ENCODE measurements at places on chromosomes 4 and X.

DNA sequence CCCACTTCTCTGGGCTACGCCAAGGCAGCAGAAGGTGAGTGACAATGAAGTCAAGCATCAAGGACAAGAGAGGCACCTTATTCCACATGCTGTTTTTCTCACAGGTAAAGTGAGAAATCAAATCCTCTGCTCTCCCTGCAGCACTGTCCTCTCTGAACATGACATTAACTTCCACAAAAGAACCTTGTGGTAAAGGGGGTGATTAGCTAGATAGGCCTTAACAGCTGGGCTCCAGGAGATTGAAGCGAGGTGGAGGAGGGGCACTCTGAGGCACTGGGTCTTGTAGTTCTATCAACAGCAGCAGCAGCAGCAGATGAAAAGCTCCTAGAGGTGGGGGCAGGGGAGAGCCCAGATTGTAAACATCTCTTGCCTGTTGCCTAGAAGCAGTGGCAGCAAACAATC lies 96.8 kb upstream of the CXXC4 start:
- no peak for DNase-seq

DNA sequence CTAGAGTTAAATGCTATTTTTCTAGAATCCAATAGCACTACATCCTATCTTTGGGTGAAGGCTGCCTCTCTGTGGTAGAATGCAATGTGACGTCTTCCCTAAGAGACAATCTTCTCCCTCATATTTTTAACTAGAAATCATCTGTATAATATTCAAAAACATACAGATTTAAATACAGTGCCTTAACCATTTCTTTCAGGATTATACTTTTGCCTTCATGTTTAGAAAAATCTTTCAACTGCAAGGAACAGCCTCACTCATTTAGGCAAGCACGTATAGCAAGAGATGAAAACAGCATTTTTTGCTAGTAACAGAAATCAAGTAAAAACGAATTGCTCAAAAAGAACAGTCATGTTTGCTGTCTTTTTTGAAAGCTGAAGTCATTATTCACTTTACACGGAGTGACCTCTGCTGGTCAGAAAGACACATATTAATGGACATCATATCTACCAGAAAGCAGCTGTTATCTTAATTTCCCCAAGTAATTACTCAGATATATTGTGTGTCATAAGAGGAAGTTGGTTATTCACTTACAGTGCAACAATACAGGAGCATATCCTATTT lies 422.3 kb downstream of the STPG2 start:
- DNase-seq = no peak

DNA sequence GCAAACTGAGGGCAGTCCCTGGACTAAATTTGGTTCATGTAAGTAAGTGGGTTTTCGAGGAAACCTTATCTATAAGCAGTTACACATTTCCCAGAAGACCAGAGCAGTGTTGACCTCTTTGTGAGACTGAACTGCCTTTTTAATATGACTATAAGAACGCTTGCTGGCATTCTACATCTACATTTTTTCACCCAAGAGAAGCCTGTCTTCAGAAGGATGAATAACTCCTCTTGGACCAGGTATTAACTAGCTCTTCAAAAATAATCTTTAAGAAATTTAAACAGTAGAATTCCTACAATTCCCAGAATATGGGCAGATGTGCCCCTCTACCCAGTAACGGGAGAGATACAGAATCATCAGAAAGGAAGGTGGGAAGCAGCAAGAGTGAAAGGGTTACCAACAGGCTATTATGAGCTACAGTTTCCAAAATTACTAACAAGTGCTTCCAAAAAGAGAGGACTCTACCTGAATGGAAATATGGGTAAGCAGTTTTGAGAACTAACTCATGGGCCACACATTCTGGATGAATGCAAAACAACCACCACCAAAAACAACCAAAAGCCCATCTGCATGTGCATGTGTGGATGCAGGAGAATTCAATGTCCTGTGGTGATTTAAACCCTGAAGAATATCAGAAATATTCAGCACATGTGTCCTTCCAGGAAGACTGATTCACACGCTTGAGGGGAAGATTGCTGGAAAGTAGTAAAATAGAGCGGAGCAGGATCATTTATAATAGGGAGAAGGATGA lies 17.4 kb downstream of the BBS12 start:
- DNase-seq = no peak

DNA sequence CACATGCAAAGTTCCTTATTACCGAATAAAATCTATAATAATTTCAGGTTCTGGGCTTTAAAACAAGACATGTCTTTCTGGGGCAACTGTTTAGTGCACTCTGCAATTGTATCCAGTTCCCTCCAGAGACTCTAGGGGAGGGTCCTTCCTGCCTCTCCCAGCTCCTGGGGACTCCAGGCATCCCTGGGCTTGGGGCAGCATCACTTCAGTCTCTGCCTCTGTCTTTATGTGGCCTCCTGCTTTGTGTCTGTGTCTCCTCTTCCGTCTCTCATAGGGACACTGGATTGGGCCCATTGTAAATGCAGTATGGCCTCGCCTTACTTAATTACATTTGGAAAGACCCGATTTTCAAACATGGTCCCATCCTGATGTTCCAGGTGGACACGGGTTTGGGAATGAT lies 10.9 kb upstream of the ASMTL start:
- no peak for DNase-seq

DNA sequence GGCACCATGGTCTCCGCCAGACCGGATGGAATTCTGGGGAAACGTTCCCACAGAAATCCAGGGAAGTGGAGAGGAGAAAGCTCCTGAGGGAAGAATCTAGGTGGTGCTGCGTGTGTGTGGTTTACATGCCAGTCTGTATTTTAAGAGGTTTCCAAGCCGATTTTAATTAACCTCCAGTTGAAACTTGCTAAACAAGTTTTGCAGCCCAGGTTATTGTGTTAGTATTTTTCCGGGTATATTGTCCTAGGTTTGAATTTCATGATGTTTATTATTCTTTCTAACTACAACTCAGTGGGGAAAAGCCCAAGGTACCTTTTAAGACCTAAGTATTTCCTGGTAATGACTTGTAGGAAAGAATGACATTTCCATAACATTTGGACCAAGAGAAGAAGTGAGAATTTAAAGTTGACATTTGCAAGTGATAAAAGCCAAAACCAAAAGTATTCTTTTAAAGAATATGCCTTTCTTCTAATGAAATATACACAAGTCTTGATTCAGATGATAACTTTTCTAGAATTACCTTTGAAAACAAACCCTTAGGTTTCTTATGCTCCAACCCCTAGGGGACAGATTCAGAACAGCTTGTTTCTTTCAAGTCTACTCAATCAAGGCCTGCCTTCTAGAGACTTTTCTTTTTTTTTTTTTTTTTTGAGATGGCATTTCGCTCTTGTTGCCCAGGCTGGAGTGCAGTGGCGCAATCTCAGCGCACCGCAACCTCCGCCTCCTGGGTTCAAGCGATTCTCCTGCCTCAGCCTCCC lies 14.6 kb downstream of the SAT1 start:
- DNase-seq = no peak

DNA sequence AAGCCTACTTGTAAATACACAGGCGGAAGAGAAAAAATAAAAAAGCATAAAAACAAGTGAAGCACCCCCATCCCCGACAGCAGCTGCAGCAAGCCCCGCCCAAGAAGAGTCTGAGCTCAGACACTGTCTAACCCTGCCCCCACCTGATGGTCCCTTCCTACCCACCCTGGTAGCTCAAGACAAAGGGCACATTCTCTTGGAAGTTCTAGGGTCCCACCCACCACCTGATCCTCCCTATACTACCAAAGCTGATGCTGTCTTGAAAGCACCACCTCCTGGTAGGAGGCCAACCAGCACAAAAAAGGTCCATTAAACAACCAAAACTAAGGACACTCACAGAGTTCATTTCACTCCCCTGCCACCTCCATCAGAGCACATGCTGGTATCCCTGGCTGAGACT lies 308.2 kb downstream of the KLHL13 start:
- DNase-seq = no peak

DNA sequence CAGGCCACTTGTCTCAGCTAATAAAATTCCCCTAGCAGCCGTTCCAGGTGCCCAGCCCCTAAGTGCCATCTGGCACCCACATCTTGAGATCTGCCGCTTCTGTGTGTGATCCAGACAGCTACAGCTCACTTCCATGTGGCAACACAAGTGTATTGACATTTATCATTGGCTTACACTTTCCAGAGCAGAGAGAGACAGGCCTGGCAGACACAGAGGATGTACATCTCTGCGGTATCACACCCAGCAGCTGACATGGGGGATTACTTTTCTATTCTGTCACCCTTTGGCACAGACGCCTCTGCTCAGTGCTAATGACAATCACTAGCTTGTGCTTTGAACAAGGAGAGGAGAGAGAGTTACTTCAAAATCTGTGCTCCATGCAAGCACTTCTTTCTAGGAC lies 195.9 kb downstream of the KDR start:
- DNase-seq = no peak

DNA sequence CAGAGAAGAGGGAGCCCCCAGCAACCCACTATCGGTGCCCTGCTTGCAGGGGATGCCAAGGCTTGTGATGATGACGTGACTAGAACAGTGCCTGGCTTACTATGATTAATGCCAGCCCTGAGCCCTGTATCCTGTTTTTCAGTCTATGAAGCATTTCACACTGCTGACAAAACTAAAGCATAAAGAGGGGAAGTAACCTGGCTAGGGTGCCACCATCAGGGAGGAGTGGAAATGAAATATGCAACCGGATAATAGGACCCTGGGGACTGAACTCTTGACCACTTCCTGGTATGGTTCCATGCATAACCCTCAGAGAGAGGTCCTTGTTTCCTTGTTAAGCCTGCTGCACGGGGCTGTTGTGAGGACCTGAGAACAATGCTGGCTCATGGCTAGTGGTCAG lies 50.3 kb downstream of the MED28 start:
- no peak for DNase-seq

DNA sequence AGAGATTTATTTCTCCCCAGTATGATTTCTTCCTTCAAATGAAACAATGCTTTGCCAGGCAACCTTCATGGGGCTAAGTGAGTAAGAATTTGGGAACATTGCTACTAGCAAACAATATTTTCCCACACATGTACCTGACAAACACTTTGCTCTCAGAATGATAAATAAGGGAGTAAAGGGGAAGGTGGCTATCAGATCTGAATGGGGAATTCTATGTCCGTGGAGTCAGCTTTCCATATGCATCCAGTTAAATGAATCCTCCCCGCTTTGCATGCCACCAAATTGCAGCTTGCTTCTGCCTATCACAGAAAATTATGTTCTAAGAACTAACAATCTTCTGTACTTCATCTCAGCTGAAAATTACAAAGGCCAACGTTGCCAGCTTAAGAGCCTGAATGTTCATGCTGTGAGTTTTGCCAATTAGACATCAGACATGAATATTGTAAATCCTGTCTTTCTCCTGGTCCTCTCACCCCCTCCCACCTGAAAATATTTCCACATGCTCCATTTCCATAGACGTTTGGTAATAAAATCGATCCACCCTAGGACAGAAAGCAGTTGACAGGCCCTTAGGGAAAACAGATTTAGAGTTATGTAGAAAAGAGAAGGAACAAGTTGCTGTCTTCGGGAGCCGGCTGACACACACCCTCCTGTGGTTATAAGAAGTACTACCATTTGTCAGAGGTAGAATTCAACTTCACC lies 6.3 kb downstream of the MEPE start:
- DNase-seq = no peak

- no peak for DNase-seq
Observed at GRCh38 chrX:73217621-73218020, 3.0 kb upstream of the NAP1L2 start.

- no peak for DNase-seq
Observed at GRCh38 chr4:73679836-73680235, 59.6 kb upstream of the RASSF6 start.

DNA sequence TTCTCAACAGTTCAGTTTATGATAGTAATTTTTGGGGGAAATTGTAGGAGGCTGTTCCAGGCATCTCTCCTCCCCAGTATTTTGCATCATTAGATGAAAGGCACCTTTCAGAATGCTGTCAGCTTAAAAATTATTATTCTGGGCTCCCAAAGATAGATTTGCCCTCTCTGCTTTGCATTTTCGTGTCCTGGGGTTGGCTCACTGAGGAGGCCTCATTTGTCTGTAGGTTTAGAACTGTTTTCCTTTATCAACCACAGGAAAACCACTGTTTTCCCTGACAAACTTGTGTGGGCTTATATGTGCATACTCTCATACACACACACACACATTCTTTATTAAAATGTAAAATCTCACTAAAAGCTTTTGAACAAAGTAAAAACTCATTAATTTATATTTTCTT lies 197.2 kb upstream of the VCX3A start:
- no peak for DNase-seq

GRCh38 chr4:82901183-82901718 lies 716 bp downstream of the THAP9 start:
- no peak for DNase-seq

- DNase-seq = no peak
Observed at GRCh38 chr4:147533331-147533730, 52.4 kb downstream of the EDNRA start.

DNA sequence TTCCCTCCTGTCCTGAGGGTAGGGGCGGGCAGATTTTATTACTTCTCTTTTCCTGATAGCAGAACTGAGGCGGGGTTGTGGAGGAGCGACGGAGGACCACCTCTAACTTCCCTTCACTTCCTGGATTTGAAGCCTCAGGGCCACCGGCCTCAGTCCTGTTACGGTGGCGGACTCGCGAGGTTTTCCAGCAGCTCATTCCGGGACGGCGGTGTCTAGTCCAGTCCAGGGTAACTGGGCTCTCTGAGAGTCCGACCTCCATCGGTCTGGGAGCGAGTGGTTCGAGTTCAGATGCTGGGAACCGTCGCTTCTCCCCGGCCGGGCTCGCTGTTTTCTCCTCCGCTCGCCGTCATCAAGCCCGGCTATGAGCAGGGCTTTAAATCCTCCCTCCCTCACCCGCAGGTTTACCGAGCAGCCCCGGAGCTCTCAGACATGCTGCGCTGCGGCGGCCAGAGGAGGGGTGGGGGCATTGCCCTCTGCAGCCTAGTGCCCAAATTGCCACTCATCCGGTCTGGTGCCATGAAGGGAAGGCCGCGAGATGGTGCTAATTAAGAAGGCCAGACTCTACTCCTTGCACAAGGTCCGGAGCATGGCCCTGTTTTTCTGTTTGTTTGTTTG lies 23.3 kb downstream of the HAND2 start:
- no peak for DNase-seq

DNA sequence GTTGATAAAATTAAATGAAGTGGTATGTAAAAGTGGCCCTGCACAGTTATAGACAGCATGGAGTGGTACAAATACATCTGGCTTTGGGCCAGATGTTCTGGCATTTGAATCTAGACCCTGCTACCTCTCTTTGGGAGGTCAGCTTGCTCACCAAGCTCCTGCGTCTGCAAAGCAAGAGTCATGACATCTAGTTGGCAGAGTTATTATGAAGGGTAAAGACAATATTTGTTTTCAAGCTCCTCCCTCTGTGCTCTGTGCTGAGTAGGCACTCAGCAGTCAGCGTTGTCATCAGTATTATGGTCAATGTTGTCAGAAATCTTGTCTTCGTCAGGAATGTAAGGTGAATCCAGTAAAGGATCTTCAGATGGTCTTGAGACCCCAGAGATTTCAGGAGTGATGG lies 55.8 kb downstream of the CCNI start:
- no peak for DNase-seq

GRCh38 chrX:118360429-118361125 lies 14.7 kb downstream of the WDR44 start:
- DNase-seq = no peak

DNA sequence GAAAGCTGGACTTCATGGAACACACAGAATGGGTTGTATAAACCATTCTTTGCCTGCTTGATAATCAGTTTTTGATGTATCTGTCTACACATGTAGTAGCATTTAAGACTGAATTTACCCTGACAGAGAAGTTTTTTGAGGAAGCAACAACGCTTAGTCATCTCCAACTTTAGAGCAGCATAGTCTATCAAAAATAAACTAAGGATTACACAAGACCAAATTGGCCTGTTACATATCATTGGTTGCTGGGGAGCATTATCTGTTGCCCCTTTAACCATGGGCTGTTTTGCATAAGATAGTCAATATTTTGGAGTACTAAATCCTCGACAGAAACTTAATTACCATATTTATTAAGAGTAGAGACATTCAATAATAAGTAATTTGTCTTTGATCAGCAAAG lies 347.4 kb downstream of the FAM47B start:
- DNase-seq = no peak

All from stimulated activated CD8-positive, alpha-beta memory T cell treated with anti-CD3 and anti-CD28 coated beads, Interleukin-7, amount 100 ng/mL, for 48 hours (primary cell).